ENCODE measurements at places on chromosomes 16 and 17. TPM values are rescaled to one million over a fixed set of nuclear protein-coding genes. Genes with fewer than 3 reads are reported as not detected.

The RAC3 gene
- 5.7 TPM for total RNA-seq

The NOTUM gene
- 0.09 TPM for total RNA-seq

The EXOC3L1 gene
- not detected for total RNA-seq

The KRTAP4-9 gene
- total RNA-seq: not detected

The MAF gene
- total RNA-seq: 21.9 TPM

The PHKG2 gene
- total RNA-seq: 16.5 TPM

The RCVRN gene
- 0.37 TPM for total RNA-seq

The ZNF205 gene
- total RNA-seq: 11.8 TPM

The MRPS34 gene
- 77.1 TPM for total RNA-seq

The SMPD3 gene
- 0.09 TPM for total RNA-seq

The IL34 gene
- 4.1 TPM for total RNA-seq

The HIGD1B gene
- not detected for total RNA-seq

The DLX3 gene
- not detected for total RNA-seq

The NAGS gene
- 0.71 TPM for total RNA-seq

The TBC1D24 gene
- total RNA-seq: 16.8 TPM

The IL17C gene
- total RNA-seq: not detected

The HCRT gene
- total RNA-seq: not detected

The DNAAF8 gene
- total RNA-seq: 1.4 TPM

The STX1B gene
- 0.71 TPM for total RNA-seq

The ZG16 gene
- not detected for total RNA-seq

The INCA1 gene
- total RNA-seq: 0.57 TPM

The CACNG3 gene
- not detected for total RNA-seq

The PGAP3 gene
- 15.0 TPM for total RNA-seq

The RRN3 gene
- 30.1 TPM for total RNA-seq

The HSPB9 gene
- not detected for total RNA-seq

The MPV17L gene
- total RNA-seq: 0.65 TPM

The PRAC1 gene
- not detected for total RNA-seq

The GNAO1 gene
- under 0.01 TPM for total RNA-seq

The JUP gene
- total RNA-seq: 14.1 TPM

The SPHK1 gene
- total RNA-seq: 39.0 TPM

The CYLD gene
- total RNA-seq: 37.1 TPM

The CDH1 gene
- 0.09 TPM for total RNA-seq

The PLLP gene
- total RNA-seq: not detected

The SLC52A1 gene
- total RNA-seq: 0.14 TPM

The FKBP10 gene
- total RNA-seq: 293 TPM

The APOH gene
- total RNA-seq: not detected

The MBTD1 gene
- 7.3 TPM for total RNA-seq

The ITGAL gene
- not detected for total RNA-seq

The HP gene
- total RNA-seq: not detected

The PIGW gene
- total RNA-seq: 2.3 TPM

The SPIRE2 gene
- total RNA-seq: 1.00 TPM

The SPN gene
- under 0.01 TPM for total RNA-seq

The SOCS3 gene
- 112 TPM for total RNA-seq

The KRTAP4-4 gene
- not detected for total RNA-seq

The KRT17 gene
- total RNA-seq: 7.3 TPM

The CSH1 gene
- total RNA-seq: not detected

The ASPHD1 gene
- total RNA-seq: 7.3 TPM

The AIPL1 gene
- total RNA-seq: not detected

The ENPP7 gene
- not detected for total RNA-seq

The FOXF1 gene
- 15.6 TPM for total RNA-seq

The ATP2C2 gene
- total RNA-seq: under 0.01 TPM

The KREMEN2 gene
- total RNA-seq: not detected

Data from smooth muscle cell of bladder (primary cell).